ENCODE measurements at places on chromosomes 3 and 15.
A peak's percentile ranks its signal among the peaks of the same experiment; 100 is the strongest.

GRCh38 chr3:2837910-2838309, 272.3 kb downstream of the IL5RA start:
- DNase-seq = no peak

DNA sequence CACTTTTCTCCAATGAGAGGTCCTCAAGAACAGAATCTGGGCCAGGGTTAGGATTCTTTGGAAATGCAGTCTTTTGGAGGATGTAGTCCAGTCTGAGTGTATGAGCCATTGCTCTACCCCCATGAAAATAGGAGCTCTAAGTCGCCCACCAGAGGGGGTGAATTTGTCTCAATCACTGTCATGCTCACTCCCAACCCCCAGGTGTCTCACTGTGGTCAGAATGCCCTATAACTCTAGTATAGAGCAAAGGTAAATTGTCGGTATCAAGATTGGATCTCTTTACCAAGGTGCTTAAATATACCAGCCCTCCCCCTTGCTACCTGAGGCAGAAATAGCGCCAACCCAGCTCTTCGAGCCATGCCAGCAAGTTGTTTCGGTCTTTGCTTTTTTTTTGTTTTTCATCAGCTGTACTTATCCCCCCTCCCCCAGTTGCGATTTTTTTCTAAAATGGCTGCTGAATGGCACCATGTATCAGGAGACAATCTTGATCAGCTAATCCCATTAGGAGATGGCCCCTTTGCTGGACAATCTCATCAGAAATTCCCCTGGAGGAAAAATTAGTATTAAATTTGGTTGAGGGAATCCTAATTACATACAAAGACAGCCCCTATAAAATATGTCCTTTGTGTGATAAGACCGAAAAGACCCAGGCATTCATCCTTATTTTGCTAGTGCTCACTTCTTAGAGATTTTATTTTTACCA, 130.7 kb downstream of the EBLN2 start:
- DNase-seq = no peak

DNA sequence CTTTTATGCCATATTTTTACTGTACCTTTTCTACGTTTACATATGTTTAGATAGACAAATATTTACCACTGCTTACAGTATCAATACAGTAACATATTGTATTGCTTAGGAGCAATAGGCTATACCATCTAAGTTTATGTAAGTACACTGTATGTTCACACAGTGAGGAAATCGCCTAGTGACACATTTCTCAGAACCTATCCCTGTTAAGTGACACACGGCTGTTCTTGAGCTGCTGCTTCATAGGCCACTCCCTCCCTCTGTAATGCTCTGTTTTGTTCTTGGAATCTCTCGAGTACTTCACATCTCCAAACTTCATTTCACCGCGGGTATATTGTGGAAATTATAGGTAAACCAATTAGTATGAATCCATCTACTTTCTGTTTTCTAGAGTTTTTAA, 13.4 kb upstream of the SELENOT start:
- no peak for DNase-seq

- peak; percentile 8 for DNase-seq
Measured at GRCh38 chr3:15428539-15428938, 1.1 kb downstream of the EAF1 start.

- no peak for DNase-seq
Measured at GRCh38 chr15:31392761-31393401, 66.2 kb downstream of the KLF13 start.

DNA sequence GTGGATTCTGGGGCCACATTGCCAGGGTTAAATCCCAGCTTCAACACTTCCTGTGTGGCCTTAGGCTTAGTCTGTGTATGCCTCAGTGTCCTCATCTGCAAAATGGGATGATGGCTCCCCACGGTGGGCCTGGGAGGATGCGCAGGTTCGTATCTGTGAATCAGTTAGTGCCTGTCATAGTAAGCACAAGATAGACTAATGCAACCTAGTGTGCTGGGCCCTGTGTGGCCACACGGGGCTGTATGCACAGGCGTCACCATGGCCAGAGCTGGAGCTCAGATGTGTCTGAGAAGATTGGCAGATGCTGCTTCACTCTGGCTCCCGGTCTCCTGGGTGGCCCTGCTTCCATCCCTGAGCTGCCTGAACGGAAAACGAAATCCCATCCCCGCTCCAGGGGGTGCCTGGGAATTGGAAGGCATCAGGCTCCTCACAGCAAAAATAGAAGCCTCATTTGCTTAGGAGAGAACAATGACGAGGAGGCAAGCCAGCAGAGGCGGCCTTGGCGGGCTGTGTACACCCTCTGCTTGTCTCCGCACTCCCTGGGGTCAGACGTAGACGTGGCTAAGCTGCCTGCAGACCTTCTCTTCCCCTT, 103.6 kb downstream of the APBA2 start:
- DNase-seq = no peak

DNA sequence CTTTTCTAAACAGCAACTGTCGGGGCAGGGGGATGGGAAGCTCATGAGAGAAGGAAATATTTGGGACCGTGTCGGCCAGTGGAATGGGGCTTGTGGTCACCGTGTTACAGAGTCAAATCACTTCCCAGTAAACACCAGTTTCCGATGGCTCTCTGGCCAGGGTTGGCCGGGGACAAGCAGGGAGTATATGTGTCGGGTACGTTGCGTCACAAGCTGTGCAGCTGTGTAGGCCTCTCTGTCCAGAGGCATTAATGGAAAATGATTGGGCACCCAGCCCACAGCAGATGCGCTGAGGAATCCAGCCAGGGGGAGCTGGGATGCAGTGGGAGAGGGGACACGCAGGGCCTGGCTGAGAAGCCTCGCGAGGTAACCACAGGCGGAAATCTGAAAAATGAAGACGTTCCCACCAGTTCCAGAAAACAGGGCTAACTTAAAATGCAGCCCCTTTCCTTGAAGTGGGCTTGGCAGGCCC, 15.8 kb upstream of the ALDH1A3 start:
- no peak for DNase-seq

- no peak for DNase-seq
Measured at GRCh38 chr15:38611228-38611627, 46.6 kb upstream of the RASGRP1 start.

DNA sequence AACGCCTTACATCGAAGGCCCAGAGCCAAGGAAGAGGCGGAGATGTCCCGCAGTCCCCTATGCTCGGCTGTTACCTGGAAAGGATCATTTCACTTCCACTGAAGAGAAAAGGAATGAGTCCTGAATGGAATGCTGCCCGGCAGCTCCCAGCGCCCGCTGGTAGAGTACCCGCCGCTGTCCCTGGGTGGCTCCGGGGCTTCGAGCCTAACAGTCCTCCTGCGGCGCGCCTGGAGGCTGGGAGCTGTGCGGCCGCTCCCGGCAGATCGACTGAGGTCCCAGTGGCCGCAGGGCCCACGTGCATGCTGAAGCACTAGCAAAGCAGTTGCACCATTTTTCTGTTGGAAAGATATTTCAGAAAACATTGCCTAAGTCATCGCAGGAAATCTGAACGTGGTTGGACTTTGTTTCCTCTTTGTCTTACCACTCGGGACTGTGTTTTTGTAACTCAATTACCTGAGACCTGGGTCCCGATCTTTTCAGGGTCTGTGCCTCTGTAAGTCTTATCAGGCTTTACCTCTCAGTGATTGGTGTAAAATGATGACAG, 984 bp downstream of the RNU6-1 start:
- no peak for DNase-seq

- no peak for DNase-seq
Measured at GRCh38 chr15:79296583-79296982, 14.1 kb downstream of the ANKRD34C start.

DNA sequence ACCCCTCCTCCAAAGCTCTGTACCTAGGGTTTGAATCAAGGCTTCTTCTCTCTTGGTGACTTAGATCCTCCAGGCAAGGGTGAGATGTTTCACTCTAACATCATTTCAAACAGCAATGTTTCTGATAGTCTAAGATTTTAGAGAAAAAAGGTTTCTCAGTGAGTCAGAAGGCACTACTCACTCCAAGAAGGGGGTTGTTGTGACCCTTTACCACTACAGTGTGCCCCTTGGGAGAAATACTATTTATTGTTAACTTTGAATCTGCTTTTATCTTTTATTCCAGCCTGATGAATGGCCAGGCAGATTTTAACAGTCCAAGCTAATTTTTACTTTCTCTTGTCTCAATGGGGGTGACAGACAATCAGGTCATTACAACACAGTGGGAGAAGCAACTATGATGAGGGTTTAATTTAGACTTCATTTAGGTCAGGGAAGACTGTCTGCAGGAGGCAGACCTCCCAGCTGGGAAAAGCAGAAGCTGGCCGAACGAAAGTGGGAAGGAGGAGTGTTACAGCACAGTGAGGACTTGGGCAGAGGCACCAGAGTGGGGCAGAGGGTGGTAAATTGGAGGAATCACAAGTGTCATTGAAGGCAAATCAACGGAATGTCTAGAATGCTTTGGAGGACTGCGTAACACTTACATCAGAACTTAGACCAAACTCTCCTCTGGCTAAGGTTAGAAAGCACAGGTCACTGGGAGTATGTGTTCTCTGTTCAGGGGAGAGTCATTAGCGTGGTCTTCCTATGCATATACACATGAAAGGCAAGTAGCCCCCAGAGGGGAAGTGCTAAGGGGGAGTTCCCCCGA, 21.2 kb downstream of the ZNF860 start:
- DNase-seq = no peak

Measured in COLO829 (cell line).